ENCODE measurements at places on chromosomes 12 and 14.

GRCh38 chr12:68259318-68259940 is 6.0 kb upstream of the IL22 start:
- DNase-seq = peak; percentile 68

GRCh38 chr12:101042211-101042610 is 167.8 kb downstream of the SLC5A8 start:
- DNase-seq = no peak

GRCh38 chr12:110776410-110776809 is 33.7 kb upstream of the PPP1CC start:
- no peak for DNase-seq

DNA sequence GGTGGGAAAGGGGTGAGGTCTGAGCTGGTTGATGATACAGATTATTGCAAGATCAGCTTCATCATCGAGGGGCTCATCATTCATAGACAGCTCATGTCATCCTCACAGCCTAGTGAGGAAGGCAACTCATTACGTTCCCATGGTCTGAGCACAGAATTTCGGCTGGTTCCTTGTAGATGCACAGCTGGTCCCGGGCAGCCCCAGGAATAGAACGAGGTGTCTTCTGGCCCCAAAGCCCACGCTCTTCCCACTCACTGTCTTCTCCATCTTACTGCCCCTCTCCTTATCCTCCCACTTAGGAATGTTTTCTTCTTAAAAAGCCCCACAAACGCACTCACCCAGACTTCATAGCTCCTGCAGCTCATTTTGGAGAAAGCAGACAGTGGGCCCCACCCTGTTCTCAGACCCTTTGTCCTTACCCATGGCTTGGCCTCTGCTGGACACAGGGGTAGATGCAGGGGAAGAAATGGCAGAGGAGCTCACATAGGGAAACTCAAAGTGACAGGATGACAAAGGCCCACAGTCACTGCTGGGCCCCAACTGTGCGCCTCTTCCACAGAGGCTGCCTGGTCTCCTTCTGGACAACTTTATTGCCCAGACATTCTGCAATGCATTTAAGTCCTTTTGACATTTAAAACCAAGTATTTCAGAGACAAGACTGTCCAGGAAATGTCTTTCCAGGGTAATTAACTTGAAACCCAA is 162.2 kb downstream of the ADGRD1 start:
- DNase-seq = no peak

GRCh38 chr12:98587084-98587483 is 6.4 kb upstream of the SLC25A3 start:
- DNase-seq = no peak

- no peak for DNase-seq
Measured at GRCh38 chr12:94864987-94865386, 138.5 kb downstream of the NDUFA12 start.

DNA sequence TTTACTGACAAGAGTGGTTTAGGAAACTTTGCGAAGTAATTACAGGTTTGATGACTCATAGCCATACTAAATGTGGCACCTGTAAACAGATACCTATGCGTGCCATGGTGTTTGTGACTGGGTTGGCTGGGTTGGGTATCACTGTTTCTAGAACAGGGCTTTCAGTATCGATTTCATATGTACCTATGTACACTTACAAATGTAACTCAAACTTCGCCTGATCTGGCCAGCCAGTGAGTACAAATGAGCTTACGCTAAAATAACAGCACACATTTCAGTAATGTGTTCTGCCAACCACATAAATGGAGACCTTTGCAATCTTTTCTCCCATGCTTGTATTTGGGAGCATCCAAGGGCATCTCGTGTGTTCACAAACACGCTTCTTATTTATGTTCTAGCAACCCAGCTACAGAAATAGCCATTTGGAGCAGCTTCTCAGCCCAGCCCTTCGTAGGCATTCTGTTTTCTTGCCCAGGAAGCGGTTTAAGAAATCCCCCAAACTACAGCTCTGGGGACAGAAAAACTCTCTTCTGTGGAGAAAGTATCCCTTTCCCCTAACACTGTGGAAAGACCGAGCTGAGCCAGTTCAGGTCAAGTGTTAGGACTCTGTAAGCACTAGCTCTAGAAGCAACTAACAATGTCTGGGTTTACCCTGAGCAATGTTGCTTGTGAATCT is 42.3 kb upstream of the MDM1 start:
- DNase-seq = no peak

DNA sequence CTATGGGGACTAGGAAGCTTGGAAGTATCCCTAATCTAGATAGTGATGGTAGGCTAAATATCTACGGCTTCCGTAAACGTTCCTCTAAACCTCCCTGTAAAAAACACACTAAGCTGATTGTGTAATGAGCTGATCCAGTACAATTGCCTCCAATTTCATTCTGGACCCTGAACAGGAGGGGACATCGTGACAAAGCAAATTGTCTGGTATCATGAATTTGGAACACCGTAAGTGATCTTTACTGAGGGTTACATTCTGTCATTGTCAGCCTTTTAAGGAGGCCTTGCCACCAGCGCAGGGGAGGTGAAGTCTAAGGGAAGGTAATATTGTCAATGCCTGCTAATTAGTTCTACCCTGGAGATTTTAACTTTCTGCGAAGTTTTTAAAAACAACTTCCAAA is 487 bp upstream of the MGST1 start:
- DNase-seq = no peak

DNA sequence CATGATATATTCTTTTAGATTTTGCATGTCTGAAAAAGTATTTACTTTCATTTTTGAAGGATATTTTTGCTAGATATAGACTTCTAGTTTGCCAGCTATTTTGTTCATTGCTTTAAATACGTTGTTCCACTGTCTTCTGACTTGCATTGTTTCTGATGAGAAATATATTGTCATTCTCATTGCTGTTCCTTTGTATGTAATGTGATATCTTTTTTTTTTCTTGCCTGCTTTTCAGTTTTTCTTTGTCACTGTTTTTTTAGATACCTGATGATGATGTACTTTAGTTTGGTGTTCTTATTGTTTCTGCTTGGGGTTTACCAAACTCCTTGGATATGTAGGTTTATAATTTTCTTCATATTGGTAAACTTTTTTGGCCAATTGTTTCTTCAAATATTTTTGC is 107.9 kb downstream of the SNAPC1 start:
- DNase-seq = no peak

DNA sequence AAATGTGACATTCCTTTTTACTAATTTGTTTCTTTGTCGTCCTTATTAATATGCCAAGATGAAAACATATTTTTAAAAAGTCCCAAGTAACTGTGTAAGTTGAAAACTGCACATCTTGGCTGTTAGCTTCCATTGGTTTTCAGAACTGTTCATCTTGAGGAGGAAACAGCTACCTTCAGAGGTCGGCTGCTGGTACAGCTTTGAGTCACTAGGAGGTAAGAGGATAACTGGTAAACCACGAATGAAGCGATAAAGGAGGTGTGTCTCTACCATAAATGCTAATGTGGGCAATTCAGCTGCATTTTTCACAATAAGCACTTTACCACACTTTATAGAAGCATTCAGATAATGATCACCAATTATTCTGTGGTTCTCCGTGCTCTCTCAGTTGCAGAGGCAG is 137.5 kb upstream of the KRAS start:
- DNase-seq = no peak

GRCh38 chr12:128314611-128315010 is 47.6 kb downstream of the TMEM132C start:
- DNase-seq = no peak

DNA sequence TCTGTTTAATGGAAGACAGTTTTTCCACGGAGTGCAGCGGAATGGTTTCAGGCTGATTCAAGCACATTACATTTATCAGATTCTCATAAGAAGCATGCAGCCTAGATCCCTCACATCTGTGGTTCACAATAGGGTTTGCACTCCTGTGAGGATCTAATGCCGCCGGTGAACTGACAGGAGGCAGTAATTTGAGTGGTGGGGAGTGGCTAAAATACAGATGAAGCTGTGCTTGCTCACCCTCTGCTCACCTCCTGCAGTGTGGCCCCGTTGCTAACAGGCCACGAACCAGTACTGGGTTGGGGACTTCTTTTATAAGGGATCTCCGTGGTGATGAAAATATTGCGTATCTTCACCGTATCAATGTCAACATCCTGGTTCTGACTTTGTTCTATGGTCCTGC is 107.8 kb downstream of the OTX2 start:
- no peak for DNase-seq

DNA sequence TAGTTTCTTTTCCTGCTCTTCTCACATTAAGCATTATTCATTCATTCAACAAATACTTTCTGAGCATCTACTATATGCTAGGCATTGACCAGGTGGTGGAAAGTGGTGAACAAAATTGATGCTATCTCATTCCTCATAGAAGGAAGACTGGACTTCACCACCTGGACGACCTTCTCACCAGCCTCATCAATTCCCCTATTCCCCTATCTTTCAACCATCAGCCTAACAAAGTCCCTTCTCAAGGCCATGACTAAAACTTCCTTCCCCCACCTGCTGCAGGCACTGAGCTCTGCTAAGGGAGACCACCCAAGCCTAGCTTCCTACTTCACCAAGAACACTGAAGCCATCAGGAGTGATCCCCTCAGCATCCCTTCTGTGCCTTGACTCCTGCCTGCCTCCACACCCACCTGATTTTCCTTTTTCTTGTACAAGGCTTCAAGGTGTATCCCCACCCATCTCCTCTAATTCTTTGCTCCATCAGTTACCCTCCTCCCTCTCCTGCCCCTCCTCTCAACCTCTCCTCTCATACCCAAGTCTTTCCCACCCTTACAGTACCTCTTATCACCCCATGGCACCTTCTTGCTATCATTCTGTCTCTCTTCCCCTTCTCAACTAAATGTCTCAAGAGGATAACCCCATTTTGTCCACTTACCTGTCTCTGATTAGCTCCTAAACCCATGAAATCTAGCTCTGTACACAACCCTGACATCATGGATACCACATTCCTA is 19.5 kb downstream of the KRT76 start:
- DNase-seq = no peak

- no peak for DNase-seq
Measured at GRCh38 chr14:68492381-68493151, 300.3 kb downstream of the ZFP36L1 start.

- peak; percentile 71 for DNase-seq
Measured at GRCh38 chr14:94805680-94806288, 35.9 kb upstream of the GSC start.

GRCh38 chr12:8031872-8032241 is 659 bp upstream of the FOXJ2 start:
- DNase-seq = peak; percentile 15

GRCh38 chr12:47100160-47100559 is 20.4 kb upstream of the AMIGO2 start:
- no peak for DNase-seq

DNA sequence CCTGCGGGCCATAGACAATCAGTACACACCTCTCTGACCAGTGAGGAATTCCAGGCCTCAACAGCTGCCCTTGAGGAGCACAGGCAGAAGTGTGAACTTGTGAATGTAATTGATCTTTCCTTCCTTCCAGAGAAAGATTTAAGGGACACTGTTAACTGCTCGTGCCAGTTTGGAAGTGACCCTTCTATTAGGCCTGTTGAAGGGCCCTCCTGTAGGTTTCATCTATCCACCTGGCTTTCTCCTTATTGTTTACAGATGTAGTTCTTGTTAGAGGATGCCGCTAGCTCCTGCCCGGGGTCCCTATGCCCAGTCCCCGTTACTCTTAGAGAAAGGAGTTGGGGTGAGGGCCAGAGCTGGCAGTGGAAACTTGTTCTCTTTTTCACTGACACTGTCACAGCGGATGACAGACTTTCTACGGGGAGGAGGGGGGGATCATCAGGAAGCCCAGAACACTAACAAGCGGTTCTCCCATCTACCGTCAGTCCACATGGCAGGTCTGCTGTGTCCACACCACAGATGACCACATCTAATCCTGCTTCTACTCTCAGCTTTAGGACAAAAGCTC is 42.6 kb downstream of the SH2B3 start:
- no peak for DNase-seq

DNA sequence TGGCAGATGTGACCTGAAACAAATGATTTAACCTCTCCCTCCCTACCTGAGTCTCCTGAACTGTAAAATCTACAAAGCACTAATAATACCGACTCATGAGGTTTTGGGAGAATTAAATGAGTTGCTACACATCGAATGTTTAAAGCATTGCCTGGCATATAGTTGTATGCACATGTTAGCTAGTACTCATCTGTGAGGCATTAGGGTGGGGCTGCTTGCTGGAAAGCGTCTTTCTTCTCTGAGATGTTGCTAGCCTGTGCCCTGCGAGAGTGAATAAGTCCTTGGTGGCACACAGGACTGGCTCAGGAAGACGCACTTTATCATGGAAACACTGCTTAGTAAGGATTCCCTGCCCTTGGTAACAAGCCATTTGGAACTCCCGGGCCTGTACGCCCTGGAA is 6.1 kb downstream of the RAPGEF3 start:
- peak; percentile 81 for DNase-seq

- DNase-seq = no peak
Measured at GRCh38 chr14:90421001-90421631, 24.3 kb downstream of the CALM1 start.

DNA sequence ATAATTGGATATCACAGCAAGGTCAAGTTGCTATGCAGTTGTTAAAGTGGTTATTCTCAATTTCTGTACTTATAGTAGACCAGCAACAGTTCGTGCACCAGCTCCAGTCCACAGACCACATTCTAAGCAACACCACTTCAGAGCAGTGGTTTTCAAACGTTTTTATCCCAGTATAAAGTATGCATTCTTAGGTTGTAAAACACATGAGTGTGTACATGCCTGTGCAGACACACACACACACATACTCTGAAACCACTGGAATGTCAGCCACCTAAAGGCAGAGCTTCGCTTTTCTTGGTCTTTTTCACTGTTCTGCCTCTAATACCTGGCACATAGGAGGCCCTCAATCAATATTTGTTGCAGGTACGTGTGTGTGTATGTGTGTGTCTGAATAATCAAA is 22.2 kb upstream of the C12orf71 start:
- peak; percentile 62 for DNase-seq

DNA sequence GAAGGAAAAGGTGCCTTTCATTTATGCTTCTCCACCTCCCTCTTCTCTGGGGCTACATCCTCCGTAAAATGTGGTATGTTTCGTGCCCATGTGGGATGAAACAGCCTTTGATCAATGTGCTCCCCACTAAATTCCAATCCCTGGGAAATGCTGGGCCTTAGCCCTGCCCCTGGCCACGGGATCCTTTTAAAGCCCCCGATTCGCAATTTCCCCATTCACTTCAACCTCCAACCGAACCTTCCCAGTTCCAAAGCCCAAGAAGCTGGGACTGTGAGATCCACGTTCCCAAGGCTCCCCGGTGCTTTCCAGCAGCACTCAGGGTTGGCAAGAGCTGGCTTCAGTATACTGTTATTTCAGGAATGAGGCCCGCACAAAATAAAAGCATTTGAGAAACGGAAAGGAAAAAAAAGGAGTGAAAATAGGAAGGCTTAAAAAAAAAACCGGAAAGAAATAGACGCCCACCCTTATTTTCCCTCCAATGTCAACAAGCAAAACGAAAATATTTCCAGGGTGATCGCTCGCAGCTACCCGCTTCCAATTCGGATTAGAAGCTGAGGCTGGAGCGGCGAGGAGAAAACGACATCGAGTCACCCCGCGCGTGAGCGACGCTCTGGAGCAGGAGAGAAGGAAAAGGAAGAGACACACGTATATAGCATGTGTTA is 1.3 kb upstream of the FOXG1 start:
- no peak for DNase-seq

Data from AG10803 (cell line).